Activated CD4-positive, alpha-beta T cell treated with anti-CD3 and anti-CD28 coated beads, Interleukin-2, amount 50 U/mL, for 48 hours (primary cell): ENCODE measurements at places on chromosomes 11 and 22.
A peak's percentile ranks its signal among the peaks of the same experiment; 100 is the strongest.

DNA sequence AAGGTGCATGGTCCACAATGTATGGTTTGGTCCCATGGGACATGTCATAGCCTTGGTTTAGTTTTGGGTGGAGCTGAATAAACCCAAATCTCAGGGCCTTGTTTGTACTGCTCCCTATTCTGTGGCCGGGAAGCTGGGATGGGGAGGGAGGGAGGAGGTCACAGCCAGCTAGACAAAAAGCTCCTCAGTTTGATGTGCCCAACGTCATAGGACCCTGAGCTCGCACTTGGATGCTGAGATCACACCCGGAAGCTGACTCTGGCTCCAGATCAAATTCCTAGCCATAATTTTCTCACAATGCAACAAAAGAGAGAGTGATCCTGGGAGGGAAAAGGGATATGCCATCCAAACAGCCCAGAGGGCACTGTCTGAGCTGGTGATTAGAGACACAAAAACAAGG lies 1.5 kb downstream of the HSPB2 start:
- no peak for DNase-seq

GRCh38 chr11:47248304-47248663 lies 330 bp downstream of the ACP2 start:
- no peak for DNase-seq

GRCh38 chr11:6650980-6651379 lies 4.6 kb downstream of the DCHS1 start:
- DNase-seq = no peak

- peak; percentile 59 for DNase-seq
These were observed 22.7 kb downstream of the YPEL1 start for GRCh38 chr22:21712751-21713427.

GRCh38 chr11:122668562-122669090 lies 13.1 kb downstream of the UBASH3B start:
- DNase-seq = no peak

DNA sequence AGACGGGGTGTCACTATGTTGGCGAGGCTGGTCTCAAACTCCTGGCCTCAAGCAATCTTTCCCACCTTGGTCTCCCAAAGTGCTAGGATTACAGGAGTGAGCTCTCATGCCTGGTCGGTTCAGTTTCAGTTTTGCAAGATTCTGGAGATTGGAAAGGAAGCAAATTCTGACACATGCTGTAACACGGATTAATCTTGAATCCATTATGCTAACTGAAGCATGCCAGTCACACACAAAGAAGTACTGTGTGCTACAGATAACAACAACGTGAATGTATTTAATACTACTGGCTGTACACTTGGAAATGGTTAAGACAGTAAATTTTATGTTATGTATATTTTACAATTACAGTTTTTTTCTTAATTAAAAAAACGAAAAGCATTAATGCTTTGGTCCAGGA lies 107.6 kb downstream of the MED15 start:
- DNase-seq = no peak

DNA sequence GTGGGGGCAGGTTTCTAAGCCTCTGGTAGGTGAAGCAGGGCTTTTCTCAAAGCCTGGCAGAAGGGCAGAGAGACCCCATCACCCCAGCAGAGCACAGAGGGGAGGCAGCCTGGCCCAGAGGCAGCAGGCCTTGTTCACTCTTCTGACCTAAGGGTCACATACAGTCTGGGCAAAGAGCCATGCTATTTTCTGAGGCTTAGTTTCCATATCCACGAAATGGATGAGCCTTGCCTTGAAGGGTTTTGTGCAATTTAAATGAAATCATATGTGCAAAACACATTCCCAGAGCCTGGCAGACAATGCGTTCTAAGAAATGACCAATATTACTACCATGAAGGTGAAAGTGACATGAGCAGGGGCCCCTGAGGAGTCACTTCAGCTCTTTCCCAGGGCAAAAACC lies 44.5 kb downstream of the HIRA start:
- no peak for DNase-seq

- DNase-seq = no peak
These were observed 85.1 kb downstream of the DEPDC5 start for GRCh38 chr22:31838917-31839316.

GRCh38 chr11:134658481-134659225 lies 246.6 kb upstream of the B3GAT1 start:
- no peak for DNase-seq

DNA sequence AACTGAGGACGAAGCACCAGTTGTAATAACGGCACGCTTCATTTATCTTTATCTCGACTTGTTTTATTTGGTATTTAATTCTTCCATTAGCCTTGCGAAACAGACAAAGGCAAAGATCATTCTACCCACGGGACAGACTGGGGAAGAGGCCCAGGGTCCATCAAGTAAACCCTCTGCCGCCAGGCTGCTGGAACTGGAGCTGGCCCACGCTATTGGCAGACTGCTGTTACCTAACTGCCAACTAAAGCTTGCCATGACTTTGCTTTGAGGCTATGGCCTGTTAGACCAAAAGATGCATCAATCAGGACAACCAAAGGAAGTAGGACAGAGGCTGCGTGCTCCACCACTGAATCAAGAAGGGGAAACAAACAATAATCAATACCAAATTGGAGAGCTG lies 780 bp upstream of the TMEM218 start:
- DNase-seq = no peak

DNA sequence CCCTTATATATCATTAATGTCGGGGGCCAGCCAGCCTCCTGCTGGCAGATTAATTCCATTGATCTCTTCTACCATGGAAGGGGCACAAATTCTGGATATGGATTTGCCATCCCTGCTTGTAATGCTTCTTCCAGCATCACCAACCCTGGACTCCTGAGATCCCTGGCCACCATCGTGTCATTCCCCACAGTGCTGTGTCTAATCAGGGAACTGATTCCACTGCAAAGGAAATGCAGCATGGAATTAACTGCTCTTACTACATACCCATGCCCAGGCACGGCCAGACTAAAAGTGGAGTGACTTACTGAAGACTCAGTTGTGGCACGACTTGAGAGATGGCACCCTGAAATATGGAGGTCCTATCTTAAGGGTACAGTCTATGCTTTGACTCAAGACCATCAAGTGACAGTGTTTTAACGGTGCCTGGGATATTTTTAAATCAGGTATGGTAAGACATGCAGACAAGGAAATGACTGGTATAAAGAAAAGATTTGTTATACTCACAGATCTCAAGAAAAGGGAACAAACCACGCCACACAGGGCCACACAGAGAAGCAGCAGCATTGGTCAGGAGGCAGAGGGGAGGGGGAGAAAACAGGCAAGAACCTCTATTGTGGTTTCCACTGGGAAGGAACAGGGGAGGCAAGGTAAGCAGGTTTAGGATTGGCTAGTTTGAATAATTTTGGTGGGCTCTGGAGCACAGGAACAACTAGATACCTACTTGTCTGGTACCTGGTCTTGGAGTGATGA lies 65.1 kb downstream of the IGLL5 start:
- DNase-seq = no peak

DNA sequence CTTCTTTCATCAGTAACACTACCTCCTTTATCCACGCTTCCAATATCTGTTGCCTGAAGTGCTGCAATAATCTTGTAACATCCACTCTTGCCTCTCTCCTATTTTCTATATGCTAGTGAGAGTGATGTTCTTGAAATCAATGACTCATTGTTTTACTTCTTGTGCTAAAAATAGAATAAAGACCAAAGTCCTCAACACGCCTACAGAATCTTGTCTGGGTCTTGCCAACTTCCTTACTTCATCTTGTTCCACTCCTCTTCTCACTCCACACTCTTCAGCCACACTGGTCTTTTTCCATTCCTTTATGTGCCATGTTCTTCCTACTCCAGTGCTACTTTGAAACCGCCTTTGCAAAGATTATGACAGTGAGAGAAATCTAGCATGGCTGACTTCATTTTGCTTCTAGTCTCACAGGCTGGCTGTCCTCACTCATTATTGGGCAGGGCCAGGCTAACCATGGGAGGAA lies 136.4 kb downstream of the CCDC81 start:
- peak; percentile 21 for DNase-seq

GRCh38 chr11:64723907-64724862 lies 1.2 kb upstream of the NRXN2 start:
- DNase-seq = no peak

GRCh38 chr11:68468217-68468828 lies 7.8 kb downstream of the PPP6R3 start:
- DNase-seq = no peak

GRCh38 chr11:32087597-32087996 lies 3.3 kb upstream of the RCN1 start:
- DNase-seq = no peak

GRCh38 chr11:10385696-10386095 lies 69.4 kb upstream of the AMPD3 start:
- DNase-seq = no peak

DNA sequence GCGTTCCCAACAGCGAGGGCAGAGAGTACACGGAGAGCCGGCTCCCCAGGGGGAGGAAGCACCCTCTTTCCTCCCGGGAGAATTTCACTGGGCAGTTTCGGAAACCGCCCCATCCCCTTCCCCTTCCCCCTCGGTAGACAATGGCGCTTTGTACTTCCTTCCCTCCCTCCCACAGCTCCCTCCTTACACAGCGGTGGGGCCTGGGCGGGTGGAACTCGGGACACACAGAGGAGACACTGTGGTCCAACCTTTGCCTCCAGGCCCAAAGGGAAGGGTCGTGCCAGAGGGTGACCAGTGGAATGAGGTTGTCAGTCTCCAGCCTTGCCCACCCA lies 4.3 kb downstream of the SMTN start:
- no peak for DNase-seq

- no peak for DNase-seq
These were observed 116.0 kb downstream of the MRTFA start for GRCh38 chr22:40520562-40520961.

- peak; percentile 76 for DNase-seq
These were observed at the start of gene HSPA8 for GRCh38 chr11:123061403-123062157. Gene HSPA8 (minus strand): TSS chr11:123062136. CDS start chr11:123061324, 812 bp downstream.

- DNase-seq = no peak
These were observed 87.6 kb upstream of the APOA1 start for GRCh38 chr11:116925050-116925449.
